ENCODE measurements at places on chromosomes 5 and 9.

DNA sequence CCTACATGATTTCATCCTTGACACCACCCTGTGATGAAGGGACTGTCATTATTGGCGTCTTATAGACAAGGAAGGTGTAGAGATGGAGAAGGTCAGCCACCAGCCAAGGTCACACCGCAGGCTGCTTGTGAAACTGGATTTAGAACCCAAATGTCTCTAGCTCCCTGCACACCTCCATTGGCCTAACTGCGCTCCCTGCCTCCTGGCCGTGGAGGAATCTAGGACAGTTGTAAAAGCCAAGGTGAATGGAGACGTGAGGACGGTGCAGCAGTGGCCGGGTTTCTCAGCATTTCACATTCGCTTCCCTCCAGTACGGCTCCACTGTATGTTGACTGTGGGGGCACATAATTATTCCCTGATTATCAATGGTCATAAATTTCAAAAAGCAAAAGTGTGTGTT lies 119.9 kb downstream of the NSG2 start:
- no peak for DNase-seq

DNA sequence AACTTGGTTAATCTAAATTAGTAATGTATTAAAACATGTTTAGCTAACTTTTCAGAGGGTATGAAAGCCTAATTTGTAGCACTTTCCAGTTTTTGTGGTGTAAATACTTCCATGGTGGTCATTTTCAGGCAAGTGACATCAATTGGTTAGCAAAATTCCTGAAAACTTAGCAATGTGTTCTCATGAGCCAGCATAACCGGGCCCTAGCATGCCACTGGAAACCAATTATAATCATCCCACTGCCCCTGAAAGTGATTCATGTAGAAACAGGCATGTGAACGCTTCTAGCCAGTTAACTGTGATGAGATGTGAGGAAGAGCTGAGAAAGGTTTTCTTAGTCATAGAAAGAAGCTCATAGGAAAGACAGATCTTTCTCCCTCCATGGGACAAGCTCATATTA lies 417.2 kb downstream of the TLR4 start:
- DNase-seq = no peak

DNA sequence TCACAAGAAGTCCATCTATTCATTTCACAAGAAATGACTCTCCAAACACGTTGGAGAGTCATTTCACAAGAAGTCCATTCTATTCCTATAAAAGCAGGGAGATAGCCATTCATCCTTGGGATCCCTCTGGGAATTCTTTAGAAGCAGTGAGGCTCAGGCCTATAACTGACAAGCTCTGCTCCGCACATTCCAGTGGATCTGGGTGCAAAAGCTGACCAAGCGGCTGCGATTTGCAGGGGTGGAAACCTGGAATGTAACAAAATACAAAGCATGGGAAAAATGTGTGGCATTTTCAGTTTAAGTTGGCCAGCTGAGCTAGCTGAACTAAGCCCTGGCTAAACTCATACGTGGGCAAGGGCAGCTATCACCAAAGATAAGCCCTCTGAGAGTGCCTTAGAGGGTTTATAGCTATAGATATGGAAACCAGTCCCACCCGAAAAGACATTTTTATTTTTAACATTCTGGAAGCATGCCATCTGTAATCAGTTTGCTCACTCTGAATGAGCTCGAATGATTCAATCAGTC lies 8.7 kb downstream of the TAS2R1 start:
- no peak for DNase-seq

DNA sequence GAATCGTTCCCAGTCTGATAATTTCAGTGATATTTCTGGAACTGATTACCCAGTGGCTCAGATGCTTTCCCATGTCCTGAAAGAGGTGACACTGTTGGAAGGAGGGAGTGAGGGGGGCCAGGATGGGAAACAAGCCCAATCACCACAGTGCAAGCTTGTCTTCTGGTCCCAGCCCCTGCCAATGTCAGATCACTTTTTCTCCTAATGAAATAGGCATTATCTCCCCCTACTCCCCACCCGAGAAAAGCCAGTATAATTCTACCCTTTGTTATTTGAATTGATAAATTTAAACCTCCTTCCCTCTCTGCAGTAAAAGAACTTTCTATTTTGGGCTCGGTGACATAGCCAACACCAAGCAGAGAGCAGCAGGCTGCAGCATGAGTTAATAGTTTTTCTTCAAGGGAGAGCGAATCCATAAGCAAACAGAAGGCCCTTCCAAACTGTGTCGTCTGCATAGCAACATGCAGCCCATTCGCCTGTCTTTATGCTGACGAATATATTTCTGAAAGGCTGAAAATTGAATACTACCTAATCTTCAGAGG lies 14.6 kb upstream of the PPP2CA start:
- DNase-seq = peak; percentile 72

Measured in putamen (tissue), 1 donor.